ENCODE measurements at places on chromosomes 4 and X. TPM values are rescaled to one million over a fixed set of nuclear protein-coding genes. Genes with fewer than 3 reads are reported as not detected.
A peak's percentile ranks its signal among the peaks of the same experiment; 100 is the strongest.

DNA sequence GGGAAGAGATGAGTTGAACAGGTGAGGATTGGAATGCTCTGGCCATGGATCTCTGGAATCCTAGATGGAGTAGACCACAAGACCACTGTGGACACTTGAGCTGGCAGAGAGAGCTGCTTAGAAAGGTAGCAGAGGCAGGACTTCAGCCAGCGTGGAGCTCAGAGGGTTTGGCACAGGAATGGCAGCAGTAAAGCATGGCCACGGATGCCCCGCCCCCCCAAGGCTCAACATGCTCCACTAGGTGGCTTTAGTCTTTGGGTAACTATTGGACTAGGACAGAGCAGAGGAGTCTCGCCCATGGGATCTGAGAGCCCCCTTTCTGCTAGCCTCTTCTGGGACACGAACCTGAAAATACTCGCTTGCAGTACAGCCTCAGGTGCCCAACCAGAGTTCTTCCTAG lies 150.1 kb upstream of the NEIL3 start:
- H3K27me3 ChIP-seq: no peaks in the 10 kb centered on the region
- DNase-seq: no peak
- H3K4me1 ChIP-seq: no peaks in the 10 kb centered on the region
- H3K4me3 ChIP-seq: no peak overlapping the region
- H3K36me3 ChIP-seq: no peaks in the 10 kb centered on the region
- H3K27ac ChIP-seq: no peak overlapping the region

- no peak overlapping the region for H3K4me3 ChIP-seq
- H3K27ac ChIP-seq: no peak overlapping the region
- no peak for DNase-seq
These were observed 20.6 kb downstream of the GABRQ start for GRCh38 chrX:152658302-152658701.

The ENPEP gene
- total RNA-seq: not detected

The POU4F2 gene
- total RNA-seq: not detected

GRCh38 chrX:13165266-13166189 lies 121.1 kb upstream of the FAM9C start:
- DNase-seq: peak; percentile 17
- H3K4me1 ChIP-seq: no peaks in the 10 kb centered on the region
- H3K4me3 ChIP-seq: no peak overlapping the region

GRCh38 chr4:115660465-115660864 lies 547.0 kb upstream of the NDST4 start:
- no peaks in the 10 kb centered on the region for H3K4me1 ChIP-seq
- H3K4me3 ChIP-seq: no peak overlapping the region
- H3K36me3 ChIP-seq: no peaks in the 10 kb centered on the region
- H3K27ac ChIP-seq: no peak overlapping the region
- H3K27me3 ChIP-seq: peaks cover 11% of the 10 kb centered on the region

DNA sequence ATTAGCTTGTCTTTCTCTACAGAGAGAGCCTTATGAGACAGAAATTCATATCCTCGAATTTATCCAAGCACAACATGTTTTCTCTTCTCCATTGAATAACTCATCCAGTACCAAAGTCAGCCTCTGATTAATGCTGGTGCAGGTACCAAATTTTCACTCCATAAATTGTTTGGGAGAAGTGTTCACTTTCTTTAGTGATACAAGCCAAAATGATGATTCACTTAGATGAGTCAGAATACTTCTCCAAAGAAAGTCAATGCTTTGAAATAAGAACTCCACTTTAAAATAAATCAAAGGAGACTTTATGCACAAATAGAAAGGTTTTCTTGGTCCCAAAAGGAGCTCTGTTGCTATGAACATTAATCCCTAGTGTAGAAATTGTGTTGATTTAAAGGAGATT lies 60.2 kb downstream of the MAOB start:
- H3K36me3 ChIP-seq: no peaks in the 10 kb centered on the region
- no peak overlapping the region for H3K27ac ChIP-seq
- peaks cover 64% of the 10 kb centered on the region for H3K27me3 ChIP-seq
- peak; percentile 48 for DNase-seq
- peaks cover 6% of the 10 kb centered on the region for H3K4me1 ChIP-seq

- no peak overlapping the region for H3K4me3 ChIP-seq
- peaks cover 11% of the 10 kb centered on the region for H3K27me3 ChIP-seq
- H3K36me3 ChIP-seq: peaks cover 2% of the 10 kb centered on the region
- peaks cover 2% of the 10 kb centered on the region for H3K4me1 ChIP-seq
- DNase-seq: peak; percentile 14
- H3K27ac ChIP-seq: no peak overlapping the region
These were observed 178.2 kb upstream of the HCCS start for GRCh38 chrX:10932842-10933440.

DNA sequence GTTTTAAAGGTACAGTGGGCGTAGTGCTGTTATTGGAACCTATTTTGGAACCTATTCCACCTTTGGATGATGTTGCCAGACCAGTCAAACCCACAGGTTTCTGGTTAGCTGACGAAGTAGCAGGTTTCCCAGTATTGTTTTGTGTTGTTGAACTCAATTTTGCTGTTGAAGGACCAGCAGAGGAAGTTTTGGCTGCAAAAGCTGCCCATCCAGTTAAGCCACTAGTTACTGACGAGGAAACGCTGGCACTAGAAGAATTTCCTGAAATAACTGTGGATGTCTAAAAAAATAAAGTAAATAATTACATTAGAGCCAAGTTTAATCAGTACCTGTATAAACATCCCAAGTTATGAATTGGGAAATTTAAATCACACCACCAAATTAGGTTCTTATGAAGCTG lies 25.5 kb downstream of the INTS12 start:
- H3K27ac ChIP-seq: no peak overlapping the region
- no peak overlapping the region for H3K4me3 ChIP-seq
- peaks cover 64% of the 10 kb centered on the region for H3K36me3 ChIP-seq
- no peaks in the 10 kb centered on the region for H3K27me3 ChIP-seq
- no peak for DNase-seq

The WAS gene
- 0.37 TPM for total RNA-seq
